ENCODE measurements at places on chromosomes 2 and 18. TPM values are rescaled to one million over a fixed set of nuclear protein-coding genes. Genes with fewer than 3 reads are reported as not detected.

The CTNNA2 gene
- total RNA-seq = not detected

The IL36RN gene
- not detected for total RNA-seq

- DNase-seq = no peak
- peaks cover 53% of the 10 kb centered on the region for H3K27me3 ChIP-seq
Measured at GRCh38 chr2:10504994-10505820, 57.1 kb upstream of the ODC1 start.

- no peaks in the 10 kb centered on the region for H3K36me3 ChIP-seq
- H3K4me1 ChIP-seq = peaks cover 4% of the 10 kb centered on the region
- no peak for DNase-seq
- H3K27ac ChIP-seq = no peak overlapping the region
Measured at GRCh38 chr18:56569416-56569815, 69.0 kb downstream of the TXNL1 start.

The TYMS gene
- total RNA-seq = 26.7 TPM

DNA sequence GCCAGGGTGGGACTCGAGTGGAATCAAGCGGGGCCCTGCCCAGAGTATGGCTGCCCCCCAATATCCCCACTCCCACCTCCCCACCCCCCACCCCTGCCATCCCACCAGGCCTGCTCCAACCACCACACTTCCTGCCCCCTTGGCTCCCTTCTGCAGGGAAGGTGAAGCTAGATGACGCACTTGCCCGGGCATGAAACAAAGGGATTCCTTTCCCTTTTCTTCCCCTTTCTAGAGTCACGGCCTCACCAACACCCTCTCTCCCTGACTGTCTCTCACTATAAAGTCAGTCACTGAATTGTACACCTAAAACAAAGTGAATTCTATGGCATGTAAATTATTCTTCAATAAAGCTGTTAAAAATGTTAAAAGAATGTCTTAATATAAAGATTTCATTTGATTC, 16.0 kb downstream of the ZBTB7C start:
- H3K27me3 ChIP-seq = peaks cover 38% of the 10 kb centered on the region
- no peak overlapping the region for H3K4me3 ChIP-seq

The TLX2 gene
- total RNA-seq = not detected

DNA sequence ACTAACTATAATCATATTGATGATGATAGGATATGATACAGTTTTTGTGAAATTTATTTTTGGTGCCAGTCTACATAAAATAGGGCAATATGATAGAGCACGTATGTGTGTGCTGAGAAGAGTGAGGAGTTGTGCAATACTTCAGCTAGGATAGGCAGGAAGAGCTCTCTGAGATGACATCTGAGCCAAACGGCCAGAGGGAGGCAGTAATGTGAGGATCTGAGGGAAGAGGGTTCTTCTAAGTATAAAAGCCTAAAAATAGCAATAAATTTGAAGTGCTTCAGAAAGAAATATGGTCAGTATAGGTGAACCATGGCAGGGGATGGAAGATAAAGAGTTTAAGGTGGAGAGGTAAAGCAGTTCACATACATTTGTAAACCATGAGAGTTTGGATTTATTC, 102.5 kb downstream of the OLA1 start:
- H3K27ac ChIP-seq = no peak overlapping the region
- H3K36me3 ChIP-seq = no peaks in the 10 kb centered on the region
- H3K27me3 ChIP-seq = no peaks in the 10 kb centered on the region
- H3K4me3 ChIP-seq = no peak overlapping the region
- DNase-seq = no peak

GRCh38 chr2:207403950-207404349, 125.8 kb upstream of the CREB1 start:
- no peak overlapping the region for H3K4me3 ChIP-seq
- H3K27ac ChIP-seq = no peak overlapping the region
- DNase-seq = no peak
- peaks cover 2% of the 10 kb centered on the region for H3K4me1 ChIP-seq
- H3K27me3 ChIP-seq = no peaks in the 10 kb centered on the region

The BCL2 gene
- 0.54 TPM for total RNA-seq

The SERPINE2 gene
- total RNA-seq = 21.1 TPM

All from IMR-90 (cell line).